ENCODE measurements at places on chromosomes 16 and 17. TPM values are rescaled to one million over a fixed set of nuclear protein-coding genes. Genes with fewer than 3 reads are reported as not detected.

DNA sequence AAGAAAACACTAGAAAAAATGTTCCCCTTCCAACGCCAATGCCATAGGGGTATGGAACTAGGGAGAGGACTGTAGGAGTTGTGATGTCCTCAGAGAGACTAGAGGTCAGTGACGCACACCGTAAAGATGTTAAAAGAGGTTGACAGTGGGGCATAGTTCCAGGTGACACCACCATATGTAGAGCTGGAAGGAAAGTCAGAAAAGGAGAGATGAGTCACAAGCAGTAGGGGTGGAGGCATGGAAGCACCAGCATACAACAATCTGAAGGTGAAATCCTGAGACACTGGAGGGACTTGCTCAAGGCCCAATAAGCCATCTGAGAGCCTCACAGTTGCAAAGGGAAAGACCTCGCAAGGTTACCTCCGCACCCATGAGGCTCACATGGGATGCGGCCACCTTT, 76.0 kb downstream of the ZNF18 start:
- DNase-seq = no peak

RPUSD1 gene
- 148 TPM for total RNA-seq

CCL16 gene
- total RNA-seq = not detected

C16orf46 gene
- 2.4 TPM for total RNA-seq

DNA sequence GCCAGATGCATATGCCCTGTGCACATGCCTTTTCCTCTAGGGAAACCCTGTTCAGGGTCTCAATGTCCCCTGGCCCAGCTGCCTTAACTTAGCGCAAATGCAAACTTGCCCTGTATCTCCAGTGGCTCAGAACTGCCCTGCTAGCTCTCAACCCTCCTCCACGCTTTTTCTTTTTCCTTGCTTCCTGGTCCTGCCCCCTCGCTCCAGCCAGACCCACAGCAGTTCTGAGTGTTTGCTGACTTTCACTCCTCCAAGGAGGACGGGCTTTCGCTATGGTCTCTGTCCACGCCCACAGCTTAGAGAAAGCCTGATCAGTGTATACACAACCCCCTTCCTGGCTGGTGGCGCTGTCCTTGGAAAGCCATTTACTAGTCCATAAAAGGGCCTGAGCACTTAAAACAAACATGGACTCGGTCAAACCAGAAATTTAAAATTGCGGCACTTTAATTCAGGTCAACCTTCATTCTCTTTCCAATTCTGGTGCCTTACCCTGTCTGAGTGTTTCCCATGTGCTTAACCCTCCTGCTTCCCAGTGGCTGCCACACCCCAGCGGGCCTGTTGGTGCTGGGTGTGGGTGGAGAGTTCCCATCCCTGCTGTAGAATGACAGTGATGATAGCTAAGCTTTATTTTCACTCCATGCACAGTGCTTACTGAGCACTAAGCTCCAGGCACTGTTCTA, 15.6 kb upstream of the TMEM98 start:
- peak; percentile 33 for DNase-seq

DNA sequence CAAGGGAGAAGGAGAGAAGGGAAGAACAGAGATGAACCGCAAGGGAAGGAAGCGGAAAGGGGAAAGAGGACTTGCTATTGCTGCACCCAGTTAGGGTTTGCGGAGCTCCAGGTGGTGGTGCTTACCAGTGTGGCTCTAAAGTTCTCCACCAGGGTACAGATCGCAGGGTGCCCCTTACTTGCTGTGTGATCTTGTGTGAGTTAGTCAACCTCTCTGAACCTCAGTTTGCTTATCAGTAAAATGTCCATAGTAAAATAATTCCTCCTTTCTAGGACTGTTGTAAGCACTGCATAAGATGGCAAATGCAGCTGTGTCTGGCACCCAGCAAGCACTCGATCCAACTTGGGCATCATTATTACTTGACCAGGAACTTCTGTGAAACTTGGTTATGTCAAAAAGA, 230.7 kb upstream of the CDH5 start:
- DNase-seq = no peak

- peak; percentile 75 for DNase-seq
Measured at GRCh38 chr16:17578981-17579874, 108.5 kb upstream of the XYLT1 start.

SMIM36 gene
- total RNA-seq = 0.29 TPM

SLFN12L gene
- not detected for total RNA-seq

TTLL6 gene
- total RNA-seq = 0.05 TPM

PLXDC1 gene
- total RNA-seq = not detected

DNA sequence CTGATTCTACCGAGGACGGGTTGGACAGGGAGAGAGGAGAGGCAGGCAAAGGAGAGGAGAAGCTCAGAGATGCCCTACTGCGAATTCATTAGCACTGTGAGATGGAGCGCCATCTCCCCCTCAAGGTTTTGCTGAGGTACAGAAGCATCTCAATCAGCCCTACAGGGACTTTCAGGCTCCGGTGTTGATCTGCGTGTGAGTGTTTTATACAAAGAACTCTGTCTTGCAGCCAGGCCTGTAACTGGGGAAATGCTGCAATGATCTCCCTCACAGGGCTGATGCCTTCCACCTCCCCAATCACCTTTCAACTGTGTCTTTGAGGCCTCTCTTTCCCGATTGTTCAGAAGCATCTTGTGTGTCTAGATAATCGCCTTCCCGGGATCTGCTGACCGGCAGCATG, 74.8 kb downstream of the IRX6 start:
- DNase-seq = no peak

ABCA9 gene
- total RNA-seq = not detected

DNA sequence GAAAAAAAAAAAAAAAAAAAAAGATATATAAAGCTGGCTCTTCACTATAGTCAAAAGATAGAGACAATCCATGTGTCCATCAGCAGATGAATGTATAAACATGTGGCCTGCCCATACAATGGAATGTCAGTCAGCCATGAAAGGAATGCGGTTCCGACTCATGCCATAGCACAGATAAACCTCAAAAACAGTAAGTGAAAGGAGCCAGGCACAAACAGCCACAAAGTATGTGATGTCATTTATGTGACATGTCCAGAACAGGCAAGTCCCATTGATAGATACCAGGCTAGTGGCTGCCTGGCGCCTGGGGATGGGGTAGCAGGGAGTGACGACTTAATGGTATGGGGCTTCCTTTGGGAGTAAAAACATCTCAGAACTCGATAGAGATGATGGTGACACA, 155.7 kb downstream of the CMIP start:
- DNase-seq = peak; percentile 66

KRT24 gene
- not detected for total RNA-seq

GRCh38 chr17:74157366-74157765, 46.1 kb upstream of the RPL38 start:
- no peak for DNase-seq

CBFA2T3 gene
- not detected for total RNA-seq

ZP2 gene
- not detected for total RNA-seq

TBX2 gene
- total RNA-seq = not detected

- no peak for DNase-seq
Measured at GRCh38 chr16:50114357-50115129, 38.6 kb upstream of the TENT4B start.

DNA sequence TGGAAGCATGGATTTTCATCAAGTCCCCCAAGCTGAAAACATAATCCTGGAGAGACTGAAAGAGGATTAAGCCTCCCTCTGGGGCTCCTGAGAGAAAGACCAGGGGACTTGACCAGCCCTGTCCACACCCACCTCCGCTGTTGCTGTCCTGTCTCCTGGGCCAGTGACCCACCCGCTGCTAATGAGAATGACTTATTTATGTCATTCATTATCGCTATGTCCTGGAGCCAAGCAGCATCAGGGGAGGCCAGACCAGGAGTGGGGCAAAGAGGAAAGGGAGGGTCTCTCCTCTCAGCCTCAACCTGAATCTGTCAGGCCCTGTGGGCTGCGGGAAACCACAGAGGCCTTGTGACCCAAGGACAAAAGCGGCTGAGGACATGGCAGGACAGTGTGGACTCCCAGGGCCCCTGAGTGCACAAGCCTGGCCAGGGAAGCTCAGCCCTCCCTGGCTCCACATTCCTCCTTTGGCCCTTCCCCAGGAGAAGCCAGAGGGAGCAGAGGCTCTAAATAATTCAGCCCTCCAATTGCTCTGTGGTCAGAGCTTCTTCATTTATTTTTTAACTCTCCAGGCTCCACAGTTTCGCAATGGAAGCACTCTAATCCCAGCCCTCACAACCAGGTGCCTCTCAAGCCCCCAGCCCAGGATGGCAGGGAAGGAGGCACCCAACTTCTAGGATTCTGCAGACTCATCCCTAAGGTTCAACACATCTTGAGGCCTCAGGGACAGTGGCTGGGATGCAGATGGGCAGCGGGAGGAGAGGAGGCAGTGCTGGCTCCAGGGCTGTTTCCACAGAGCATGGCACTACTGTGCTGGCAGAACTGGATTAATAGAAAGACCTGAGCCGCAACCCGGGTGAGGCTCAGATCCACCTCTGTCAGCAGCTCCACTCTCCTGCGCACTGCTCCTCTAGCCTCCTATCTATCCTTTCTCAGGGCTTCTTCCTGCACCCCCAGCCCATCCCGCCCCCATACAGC, 19.1 kb downstream of the CUEDC1 start:
- DNase-seq = peak; percentile 92

GRCh38 chr17:7854078-7854777, 638 bp upstream of the TMEM88 start:
- no peak for DNase-seq

DNA sequence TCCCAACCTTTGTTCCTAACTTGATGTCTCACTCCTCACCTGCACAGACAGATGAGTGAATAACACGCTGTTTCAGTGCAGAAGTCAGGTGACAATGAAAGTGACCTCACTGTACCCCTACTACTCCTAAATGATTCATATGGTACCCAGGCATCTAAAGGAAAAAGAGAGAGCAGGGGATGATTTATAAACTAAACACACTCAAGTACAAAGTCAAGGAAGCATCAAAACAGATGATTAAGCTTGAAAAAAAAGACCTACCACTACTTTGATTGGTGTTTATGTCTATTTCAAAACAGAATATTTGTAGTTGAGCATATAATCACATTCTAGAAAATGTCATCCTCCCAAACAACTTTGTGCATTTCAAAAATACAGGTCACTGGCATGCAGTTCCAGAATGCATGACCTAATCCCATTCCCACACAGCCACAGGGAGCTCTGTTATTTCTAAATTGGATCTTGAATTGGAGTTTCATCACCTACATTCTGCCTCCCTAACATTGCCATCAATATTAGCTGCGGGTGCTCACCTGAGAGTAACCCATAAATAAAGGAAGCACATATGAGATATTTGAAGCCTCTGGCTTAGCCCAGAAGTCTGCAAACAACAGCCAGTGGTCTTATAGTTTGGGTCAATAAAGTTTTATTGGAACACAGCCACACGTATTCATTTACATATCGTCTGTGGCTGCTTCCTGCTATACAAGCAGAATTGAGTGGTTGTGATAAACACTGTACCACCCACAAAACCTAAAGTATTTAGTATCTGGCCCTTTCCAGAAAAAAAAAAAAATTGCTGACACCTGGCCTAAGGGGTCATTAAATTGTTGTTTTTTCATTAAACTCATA, 14.0 kb downstream of the HS3ST3A1 start:
- no peak for DNase-seq

HOXB6 gene
- total RNA-seq = 160 TPM

- no peak for DNase-seq
Measured at GRCh38 chr16:871562-872345, 71.2 kb upstream of the GNG13 start.

- DNase-seq = no peak
Measured at GRCh38 chr17:77530591-77530990, 389.8 kb downstream of the SEC14L1 start.

GRCh38 chr17:9255833-9256232, 234.5 kb downstream of the NTN1 start:
- DNase-seq = no peak

GRCh38 chr16:50169555-50170096, 16.5 kb downstream of the TENT4B start:
- no peak for DNase-seq

- no peak for DNase-seq
Measured at GRCh38 chr16:87790292-87791100, 24.7 kb upstream of the KLHDC4 start.

DNA sequence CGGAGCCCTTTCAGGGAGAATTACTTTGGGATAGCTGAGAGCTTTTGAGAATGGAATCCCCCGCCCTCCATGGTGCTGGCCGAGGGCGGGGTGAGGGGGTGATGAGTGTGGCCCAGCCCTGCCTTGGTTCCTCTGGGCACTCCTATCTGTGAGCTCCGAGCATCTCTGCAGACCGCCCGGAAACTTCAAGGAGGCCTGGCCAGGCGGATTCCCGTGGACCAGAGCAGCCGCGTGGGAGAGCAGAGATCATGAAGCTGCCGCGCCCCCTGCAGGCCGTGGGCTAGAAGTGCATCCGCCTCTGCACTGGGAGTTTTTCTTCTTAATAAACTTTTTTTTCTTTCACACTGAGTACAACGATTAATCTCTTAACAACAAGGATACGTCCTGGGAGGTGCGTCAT, 392.9 kb upstream of the EEF2KMT start:
- peak; percentile 48 for DNase-seq

C17orf107 gene
- total RNA-seq = 1.4 TPM

DNA sequence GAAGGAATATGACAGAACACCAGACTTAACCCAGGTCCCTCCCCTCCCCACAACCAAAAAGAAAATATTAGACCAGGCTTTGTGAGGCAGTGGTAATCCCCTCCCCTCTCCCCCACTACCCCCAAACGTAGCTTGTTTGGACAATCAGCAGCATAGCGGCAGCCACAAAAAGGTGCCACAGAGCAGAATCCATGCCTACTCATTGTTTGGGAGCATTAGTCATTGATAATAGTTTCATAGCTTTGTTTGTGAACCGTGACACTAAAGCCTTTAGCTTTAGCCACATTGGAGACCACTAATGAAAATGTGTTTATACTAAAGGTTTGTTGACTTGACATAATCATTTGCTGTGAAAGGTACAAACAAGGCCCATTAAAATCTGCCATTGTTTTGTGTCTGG, 65.1 kb downstream of the NUP93 start:
- no peak for DNase-seq

DNA sequence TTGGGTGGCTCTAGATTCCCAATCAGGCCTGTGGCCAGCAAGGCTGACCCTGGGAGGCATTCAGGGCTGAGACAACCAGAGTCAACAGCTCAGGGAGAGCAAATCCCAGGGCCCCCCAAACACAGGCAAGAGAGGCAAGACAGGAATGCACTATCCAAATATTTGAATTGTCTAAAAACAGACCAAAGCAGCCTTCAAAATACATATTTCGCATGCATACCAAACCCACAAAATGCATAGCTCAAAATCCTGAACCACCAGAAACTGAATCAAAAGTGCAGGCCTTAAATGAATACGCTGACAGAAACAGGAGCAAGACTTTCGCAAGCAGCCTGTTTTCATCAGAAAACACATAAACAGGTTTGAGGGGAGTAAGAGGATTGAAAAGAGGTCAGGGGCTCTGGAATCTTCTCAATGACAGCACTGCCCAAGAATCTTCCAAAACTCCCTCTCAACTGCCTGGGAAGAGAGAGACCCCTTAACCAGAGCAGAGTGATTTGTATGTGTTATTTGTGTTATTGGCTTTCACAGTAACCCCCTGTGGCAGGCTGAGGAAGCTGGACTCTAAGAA, 213.6 kb upstream of the CDH5 start:
- DNase-seq = no peak

ZG16B gene
- 16.1 TPM for total RNA-seq

DNA sequence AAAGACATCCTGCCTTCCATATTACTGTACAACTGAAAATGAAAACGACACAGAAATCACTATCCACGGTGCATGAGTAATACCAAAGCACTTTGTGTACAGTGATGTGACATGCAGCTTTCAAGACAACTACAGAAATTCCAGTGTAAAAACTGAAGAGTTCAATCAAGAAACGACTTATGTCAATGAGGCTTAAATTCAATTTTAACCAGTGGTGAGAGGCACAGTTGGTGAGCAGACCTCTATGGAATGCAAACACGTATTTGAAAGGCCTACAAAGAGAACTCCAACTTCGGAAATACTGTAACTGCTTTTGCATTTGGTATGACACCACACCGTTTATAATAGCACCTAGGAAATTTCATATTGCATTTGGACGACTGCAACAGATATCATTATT, 87.6 kb downstream of the USP31 start:
- DNase-seq = no peak

Data from HT-29 (cell line).